Bladder microvascular endothelial cell (primary cell): ENCODE measurements at places on chromosomes 4 and X. TPM values are rescaled to one million over a fixed set of nuclear protein-coding genes. Genes with fewer than 3 reads are reported as not detected.

DUSP21 gene
- not detected in 2 replicates for total RNA-seq

TMEM156 gene
- total RNA-seq: 0.97 TPM in 1 of 2 replicates, not detected in the other

IL15 gene
- 3.3 and 3.6 TPM in 2 replicates for total RNA-seq

FHDC1 gene
- total RNA-seq: under 0.01 and 0.25 TPM in 2 replicates

TAF7L gene
- 0.13 and 0.32 TPM in 2 replicates for total RNA-seq

AMELX gene
- total RNA-seq: not detected in 2 replicates

ODAPH gene
- not detected in 2 replicates for total RNA-seq
